Activated CD4-positive, alpha-beta T cell treated with anti-CD3 and anti-CD28 coated beads, Interleukin-2, amount 10 ng/mL, durations not matched to agents 7 days and 5 days (primary cell): ENCODE measurements at places on chromosomes 6 and 20.
A peak's percentile ranks its signal among the peaks of the same experiment; 100 is the strongest.

GRCh38 chr6:56420296-56420695 lies 172.9 kb upstream of the COL21A1 start:
- no peak for DNase-seq

- DNase-seq: no peak
These were observed 184.1 kb downstream of the MBOAT1 start for GRCh38 chr6:20028143-20028542.

DNA sequence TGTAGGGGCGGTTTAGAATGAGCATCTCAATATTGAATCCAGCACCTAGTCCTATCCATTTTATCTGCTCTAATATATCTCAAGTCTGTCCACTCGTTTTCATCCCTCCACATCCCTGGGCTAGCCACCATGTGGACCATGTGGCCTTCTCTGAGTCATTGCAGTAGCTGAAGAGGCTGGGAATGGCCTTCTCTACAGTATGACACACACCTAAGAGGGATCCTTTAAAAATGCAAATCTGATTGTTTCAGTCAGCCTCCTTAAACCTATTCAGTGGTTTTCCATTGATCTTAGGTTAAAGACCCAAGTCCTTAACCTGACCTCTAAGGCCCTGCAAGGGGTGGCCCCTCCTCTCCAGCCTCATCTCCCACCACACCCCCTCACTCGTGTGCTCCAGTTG lies 9.4 kb downstream of the RING1 start:
- no peak for DNase-seq

- peak; percentile 12 for DNase-seq
These were observed 150.8 kb downstream of the PRL start for GRCh38 chr6:22145823-22146677.

GRCh38 chr6:12504325-12504966 lies 212.1 kb upstream of the PHACTR1 start:
- no peak for DNase-seq

- DNase-seq: no peak
These were observed 20.5 kb downstream of the LAMA4 start for GRCh38 chr6:112233847-112234246.

DNA sequence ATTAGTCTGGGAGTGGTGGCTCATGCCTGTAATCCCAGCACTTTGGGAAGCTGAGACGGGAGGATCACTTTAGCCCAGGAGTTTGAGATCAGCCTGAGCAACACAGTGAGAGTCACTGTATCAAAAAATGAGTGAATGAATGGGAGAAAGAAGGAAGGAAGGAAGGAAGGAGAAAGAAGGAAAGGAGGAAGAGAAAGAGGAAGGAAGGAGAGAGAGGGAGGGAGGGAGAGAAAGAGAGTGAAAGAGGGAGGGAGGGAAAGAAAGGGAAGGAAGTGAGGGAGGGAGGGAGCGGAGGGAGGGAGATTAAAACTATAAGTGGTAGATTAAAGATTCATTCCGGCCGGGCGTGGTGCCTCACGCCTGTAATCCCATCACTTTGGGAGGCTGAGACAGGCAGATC lies 28.9 kb upstream of the RREB1 start:
- no peak for DNase-seq

GRCh38 chr20:38836991-38837390 lies 31.5 kb downstream of the PPP1R16B start:
- DNase-seq: no peak

GRCh38 chr6:3347247-3347646 lies 88.5 kb downstream of the PSMG4 start:
- no peak for DNase-seq

DNA sequence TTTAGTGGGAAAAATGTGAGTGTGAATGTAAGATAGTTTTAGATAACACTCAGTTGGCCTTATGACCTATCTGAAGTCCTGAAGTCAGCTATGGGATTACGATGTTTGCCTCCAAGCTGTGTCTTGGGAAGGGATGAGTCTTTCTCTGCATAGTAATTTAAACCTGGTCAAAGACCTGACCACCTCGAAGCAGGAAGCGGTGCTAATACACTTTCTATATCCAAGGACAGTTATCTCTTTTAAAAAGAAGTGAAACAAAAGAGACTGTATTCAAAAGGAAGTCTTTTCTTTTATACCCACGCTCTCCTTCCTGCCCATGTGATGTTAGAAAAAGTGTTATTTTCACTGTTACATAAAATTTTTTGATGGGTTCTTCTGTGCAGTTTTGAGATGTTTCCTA lies 94.9 kb downstream of the JARID2 start:
- DNase-seq: no peak

DNA sequence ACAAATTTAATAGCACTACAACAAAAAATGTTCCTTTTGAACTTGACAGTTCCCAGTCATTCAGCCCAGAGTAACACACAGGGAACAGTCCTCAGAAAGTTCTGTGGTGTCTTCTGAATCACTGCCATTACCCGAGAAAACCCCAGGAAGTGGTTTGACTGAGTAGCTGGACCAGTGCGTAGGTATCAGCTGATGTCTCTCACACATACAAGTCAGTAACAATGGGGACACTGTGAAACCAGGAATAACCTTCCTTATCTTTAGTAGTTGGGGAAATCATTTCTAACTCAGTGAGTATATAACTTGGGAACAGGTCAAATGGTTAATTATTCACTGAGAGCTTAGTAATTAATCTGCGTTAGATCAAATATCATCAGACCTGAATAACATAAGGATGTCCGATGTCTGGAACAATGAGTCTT lies 73.1 kb downstream of the HIVEP2 start:
- DNase-seq: peak; percentile 68

GRCh38 chr6:112936504-112936903 lies 589.4 kb downstream of the RFPL4B start:
- no peak for DNase-seq

DNA sequence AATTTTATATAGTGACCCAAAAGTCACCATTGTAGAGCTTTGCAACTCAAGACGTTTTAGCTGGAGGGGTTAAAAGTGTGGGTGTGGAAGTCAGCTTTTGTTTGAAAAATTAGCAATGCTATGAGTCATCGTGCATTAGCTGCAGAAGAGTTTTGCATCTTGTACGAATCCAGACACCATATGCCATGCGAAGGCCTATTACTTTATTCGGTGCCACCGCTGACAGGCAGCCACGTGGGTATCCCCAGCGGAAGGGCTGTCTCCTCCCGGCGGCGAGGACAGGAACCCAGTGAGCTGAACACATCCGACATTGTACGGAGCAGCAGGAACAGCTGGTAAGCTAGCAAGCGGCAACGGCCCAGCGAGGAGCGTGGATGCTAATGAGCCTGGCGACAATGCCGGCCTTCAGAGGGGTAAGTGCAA lies 84.4 kb downstream of the INSM1 start:
- peak; percentile 66 for DNase-seq

DNA sequence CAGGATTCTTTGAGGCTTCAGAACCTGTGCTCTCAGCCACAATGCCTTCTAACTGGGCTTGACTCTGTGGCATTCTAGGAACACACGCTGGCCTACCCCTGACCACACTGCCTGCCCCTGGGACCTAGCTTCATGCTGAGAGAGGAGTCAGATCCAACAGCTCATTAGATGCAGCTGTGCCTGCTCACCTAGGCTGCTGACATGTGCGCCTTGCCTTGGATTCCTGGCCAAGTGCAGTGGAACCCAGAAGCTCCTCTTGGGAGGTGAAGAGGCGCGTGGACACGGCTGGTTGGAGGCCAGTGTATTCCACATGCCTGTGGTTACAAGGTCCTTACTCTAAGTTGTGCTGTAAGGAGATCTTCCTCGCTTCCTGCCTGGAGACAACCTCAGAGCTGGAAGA lies 24.7 kb upstream of the KCNK16 start:
- no peak for DNase-seq

DNA sequence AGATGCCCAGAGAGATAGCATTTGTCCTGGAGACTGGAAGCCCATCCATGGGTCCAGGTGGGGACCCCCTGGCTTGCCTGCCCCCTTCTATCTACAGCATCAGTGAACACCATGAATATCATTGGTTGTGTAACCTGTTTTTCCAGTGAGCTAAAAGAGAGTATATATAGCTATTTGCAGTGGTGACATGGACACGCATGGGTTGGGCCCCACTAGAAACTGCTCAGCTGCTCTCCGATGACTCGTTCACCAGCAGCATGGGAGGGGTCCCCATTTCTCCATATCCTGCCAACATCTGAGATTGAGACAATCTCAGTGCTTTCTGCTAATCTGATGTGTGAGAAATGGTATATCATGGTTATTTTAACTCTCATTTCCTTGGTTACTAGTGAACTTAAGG lies 4.0 kb upstream of the ZC3H12D start:
- no peak for DNase-seq

DNA sequence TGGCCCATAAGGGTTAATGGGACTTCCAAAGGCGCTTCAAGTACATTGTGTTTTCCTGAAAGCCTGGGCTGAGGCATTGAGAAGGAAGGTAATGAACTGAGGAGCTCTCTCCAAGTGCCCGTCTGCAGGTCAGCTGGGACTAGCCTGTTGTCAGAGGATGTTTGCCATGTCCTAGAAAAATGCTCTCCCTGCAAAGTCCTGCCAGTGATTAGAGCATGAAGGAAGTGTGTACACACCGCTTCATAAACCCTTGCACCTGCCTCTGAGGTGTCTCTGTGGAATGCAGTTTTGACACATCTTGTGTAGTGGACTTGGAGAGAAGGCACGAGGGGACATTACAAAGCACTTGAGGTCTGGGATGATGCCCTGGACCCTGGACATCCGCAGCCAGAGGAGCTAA lies 506.7 kb downstream of the KIF16B start:
- DNase-seq: no peak

DNA sequence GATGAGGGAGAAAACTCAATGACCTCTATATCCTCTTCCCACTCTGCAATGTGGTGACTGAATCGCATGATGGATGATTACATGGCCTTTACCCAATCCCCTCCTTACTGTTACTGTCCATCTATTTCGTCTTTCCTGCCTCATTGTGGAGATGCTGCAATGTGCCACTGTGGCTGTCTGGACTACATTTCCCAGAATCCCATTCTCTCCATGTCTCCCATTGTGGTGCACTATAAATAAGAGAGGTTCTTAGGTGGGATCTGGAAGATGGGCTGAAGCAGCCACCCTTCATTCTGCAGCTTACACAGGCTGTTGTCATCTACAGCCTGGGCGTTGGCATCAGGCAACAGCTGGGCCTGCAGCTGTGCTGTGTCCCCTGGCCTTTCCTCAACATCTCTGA lies 233.6 kb downstream of the PRKN start:
- no peak for DNase-seq

DNA sequence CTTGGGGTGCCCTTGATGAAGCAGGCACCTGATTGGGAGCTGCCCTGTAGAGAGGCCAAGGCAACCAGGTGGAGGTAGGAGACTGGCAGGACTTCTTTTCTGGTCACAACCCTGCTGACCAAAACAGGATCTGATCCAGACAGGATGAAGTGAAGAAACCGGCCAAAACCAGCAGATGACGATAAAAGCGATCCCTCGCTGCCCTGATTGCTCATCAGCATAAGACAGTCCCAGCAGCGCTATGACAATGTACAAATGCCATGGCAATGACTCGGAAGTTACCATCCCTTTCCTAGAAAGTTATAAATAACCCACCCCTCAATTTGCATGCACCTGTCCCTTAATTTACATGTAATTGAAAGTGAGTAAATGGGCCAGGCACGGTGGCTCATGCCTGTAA lies 88.4 kb upstream of the PDE10A start:
- no peak for DNase-seq

DNA sequence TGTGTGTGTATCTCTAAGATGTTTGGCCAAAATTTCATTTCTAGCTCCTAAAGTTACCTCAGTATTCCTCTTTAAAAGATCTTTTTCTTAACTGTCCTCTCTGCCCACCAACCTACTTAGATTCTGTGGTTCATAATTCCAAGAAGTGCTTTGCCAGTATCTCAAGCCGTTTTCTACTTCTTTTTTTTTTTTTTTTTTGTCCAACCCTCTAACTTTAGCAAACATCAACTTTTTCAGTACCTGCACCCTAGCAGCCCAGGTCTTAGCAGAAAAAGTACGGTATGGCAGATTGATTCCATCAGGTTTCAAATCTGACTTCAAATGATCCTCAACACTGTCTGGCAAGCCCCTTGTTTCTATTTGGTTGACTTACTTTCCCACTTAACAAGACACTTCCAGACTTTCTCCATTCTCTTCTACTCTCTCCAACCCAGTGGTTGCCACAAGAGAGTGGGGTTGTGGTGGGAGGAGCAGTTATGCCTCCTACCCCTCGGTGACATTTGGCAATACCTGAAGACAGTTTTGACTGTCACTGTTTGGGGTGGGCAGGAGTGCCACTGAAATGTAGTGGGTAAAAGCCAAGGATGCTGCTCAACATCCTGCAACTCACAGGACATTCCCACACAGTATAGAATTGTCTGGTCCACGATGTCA lies 10.8 kb upstream of the MAN1A1 start:
- no peak for DNase-seq

GRCh38 chr6:167567142-167568033 lies 242.5 kb downstream of the TTLL2 start:
- DNase-seq: no peak

DNA sequence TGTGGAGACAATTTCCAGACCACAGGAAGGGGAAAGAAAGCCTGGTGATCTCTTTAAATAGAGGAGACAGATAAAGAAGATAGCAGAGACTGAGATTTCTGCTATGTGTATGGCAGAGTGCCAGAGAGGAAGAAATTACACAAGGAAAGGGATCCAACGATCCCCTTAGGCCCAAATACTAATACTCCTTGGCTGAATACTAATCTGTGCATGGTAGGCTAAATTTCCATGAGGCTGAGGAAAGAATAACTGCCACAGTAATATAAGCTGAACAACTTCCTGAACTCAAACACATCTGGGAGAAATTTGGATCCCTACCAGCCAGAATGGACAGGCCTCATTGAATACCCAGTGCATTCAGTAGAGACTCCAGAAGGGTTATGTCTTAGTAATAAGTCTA lies 83.3 kb upstream of the TNFAIP3 start:
- no peak for DNase-seq

DNA sequence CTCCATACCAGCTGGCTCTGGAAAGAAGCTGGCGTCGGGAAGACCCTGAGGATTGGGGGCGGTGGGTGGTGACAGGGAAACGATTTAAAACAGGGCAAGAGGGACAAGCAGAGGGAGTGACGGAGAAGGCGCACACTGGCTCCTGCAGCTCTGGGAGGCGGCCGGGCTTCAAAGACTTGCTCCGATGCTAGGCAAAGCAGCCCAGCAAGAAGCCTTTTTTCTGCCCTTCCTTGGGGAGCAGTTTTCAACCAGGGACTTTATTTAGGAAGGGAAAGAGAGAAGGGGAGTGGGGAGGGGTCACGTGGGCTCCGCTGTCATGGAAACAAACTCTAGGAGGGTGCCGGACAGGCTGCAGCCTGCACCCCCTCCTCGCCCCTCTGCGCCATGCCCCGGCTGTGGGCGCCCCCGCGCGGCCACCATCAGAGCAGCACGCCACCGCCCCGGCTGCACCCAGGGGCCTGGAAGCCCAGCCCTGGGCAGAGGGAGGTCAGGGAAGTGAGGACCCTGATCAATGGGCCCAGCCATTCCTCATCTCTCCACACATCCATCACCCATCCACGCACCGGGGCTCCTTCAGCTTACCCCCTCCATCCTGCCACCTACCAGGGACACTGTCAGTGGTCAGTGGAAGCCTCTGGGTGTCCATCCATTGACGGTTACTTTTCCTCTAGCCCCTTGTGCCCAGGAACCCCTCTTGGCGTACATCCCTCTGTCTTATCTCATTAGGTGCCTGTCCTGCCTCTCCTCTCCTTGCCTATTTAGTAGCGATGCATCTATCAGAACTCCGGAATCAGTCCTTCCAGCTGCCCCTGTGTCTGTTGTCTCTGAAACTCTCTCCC lies 66.6 kb upstream of the CCDC167 start:
- peak; percentile 66 for DNase-seq

- DNase-seq: no peak
These were observed 104.6 kb upstream of the CDYL start for GRCh38 chr6:4671587-4672115.
